ENCODE measurements at places on chromosomes 7 and 10. TPM values are rescaled to one million over a fixed set of nuclear protein-coding genes. Genes with fewer than 3 reads are reported as not detected.

NKX6-2 gene
- total RNA-seq: 0.46 TPM

ECHDC3 gene
- 8.4 TPM for total RNA-seq

TMEM236 gene
- total RNA-seq: 0.05 TPM

NRG3 gene
- not detected for total RNA-seq

PILRA gene
- total RNA-seq: 6.3 TPM

SCART1 gene
- total RNA-seq: 0.17 TPM

NPC1L1 gene
- 0.11 TPM for total RNA-seq

CYP26C1 gene
- total RNA-seq: not detected

CAMK2B gene
- 0.14 TPM for total RNA-seq

ADIRF gene
- total RNA-seq: not detected

NPFFR1 gene
- not detected for total RNA-seq

NYAP1 gene
- 2.8 TPM for total RNA-seq

HTRA1 gene
- 51.9 TPM for total RNA-seq

ZNF32 gene
- 16.7 TPM for total RNA-seq

Measured in A549 treated with GW870086 at 1 μM for 4 hours (cell line).